Activated T-cell treated with anti-CD3 and anti-CD28 coated beads, Interleukin-2, amount 50 U/mL, for 72 hours (primary cell): ENCODE measurements at places on chromosomes 13 and 19. TPM values are rescaled to one million over a fixed set of nuclear protein-coding genes. Genes with fewer than 3 reads are reported as not detected.

DNA sequence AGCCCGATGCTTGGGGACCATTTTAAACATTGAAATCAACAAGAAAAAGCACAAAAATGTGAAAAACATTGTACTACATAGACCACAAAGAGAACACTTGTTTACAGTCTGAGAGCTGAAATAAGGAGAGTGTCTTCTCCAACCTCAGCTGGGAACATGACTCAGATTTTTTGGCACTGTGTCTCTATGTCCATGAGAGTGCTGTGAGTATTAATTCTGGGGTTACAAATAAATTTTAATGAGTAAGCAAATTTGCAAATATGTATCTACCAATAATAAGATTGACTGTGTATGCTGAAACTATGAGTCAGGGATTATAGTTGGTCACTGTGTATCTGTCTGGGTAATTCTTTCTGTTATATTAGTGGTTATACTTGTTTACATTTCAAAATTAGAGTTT lies 174.0 kb downstream of the DCT start:
- DNase-seq: no peak

SMIM44 gene
- total RNA-seq: not detected

CCDC70 gene
- total RNA-seq: not detected

DNA sequence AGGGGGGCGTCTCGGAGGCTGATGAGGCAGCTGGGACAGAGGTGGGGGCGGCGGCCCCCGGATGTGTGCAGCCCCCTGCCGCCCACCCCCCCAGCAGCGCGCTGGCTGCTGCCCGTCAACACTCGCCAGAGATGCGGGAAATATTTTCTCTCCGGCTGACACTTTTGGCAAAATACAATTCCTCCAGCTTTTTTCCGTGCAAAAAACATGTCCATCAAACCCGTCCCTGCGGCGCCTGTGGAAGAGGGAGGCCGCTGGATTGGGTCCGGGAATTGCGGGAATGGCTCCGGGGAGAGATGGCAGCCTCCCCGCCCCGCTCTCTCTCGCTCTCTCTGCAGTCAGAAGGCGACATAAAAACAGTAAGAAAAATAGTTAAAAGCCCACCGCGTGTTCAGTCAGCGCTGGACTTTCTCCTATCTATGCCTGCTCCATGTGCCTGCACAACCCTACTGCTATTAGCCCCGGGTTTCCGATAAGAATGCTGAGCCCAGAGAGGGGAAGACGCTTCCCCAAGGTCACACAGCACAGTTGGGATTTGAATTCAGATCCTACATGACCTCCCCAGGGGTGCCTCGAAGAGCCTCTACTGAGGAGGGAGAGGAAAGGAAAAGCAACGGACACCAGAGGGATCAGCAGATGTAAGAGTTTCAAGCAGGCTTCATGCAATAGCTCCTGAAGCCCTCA lies 23.2 kb downstream of the ZNRF4 start:
- DNase-seq: no peak

IFNL1 gene
- total RNA-seq: 1.7 TPM

- no peak for DNase-seq
Measured at GRCh38 chr19:16204005-16204294, 6.2 kb downstream of the AP1M1 start.

GRCh38 chr19:48495396-48495795 lies 16.2 kb downstream of the LMTK3 start:
- no peak for DNase-seq

GRCh38 chr19:43643326-43643725 lies 3.7 kb upstream of the CADM4 start:
- no peak for DNase-seq

GRCh38 chr19:10291554-10292205 lies 1.9 kb downstream of the ICAM5 start:
- no peak for DNase-seq

DNA sequence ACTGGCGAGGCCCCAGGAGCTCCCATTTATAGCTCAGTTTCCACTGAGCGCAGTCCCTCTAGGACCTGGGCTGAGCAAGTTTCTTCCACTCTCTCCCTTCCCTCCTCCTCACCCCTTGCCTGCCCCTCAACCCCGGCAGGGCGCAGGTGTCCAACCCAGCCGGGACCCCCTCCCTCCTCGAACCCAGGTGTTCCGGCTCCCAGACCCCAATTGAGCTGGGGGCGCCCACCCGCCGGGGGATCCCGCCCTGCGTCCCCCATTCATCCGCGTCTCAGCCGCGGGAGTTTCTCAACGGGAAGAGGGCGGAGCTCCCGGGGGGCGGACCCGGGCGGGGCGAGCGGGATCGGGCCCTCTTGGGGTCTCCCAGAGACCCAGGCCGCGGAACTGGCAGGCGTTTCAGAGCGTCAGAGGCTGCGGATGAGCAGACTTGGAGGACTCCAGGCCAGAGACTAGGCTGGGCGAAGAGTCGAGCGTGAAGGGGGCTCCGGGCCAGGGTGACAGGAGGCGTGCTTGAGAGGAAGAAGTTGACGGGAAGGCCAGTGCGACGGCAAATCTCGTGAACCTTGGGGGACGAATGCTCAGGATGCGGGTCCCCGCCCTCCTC lies at the start of gene KIRREL2:
KIRREL2 (plus strand) TSS at position 366 of the 604 bp plus-strand sequence; CDS start at position 575, 209 bp downstream.
- DNase-seq: peak; percentile 62

DNA sequence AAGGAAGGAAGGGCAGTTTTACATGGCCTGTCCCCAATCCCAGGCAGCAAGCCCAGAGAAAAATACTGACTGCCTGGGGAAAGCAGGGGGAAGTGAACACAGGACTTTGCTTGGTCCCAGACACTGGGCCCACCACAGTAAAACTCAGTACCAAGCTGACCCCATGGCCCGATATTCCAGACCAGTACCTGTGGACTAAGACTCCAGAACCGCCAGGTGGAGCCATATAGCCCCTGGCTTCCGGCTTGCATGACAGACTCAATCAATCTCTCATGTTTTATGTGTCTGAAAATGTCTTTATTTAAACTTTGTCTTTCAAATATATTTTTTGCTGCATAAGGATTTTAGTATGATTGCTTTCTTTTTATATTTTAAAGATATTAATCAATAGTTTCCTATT lies 767.9 kb upstream of the SLITRK6 start:
- no peak for DNase-seq

FXYD1 gene
- total RNA-seq: 2.0 TPM

DNA sequence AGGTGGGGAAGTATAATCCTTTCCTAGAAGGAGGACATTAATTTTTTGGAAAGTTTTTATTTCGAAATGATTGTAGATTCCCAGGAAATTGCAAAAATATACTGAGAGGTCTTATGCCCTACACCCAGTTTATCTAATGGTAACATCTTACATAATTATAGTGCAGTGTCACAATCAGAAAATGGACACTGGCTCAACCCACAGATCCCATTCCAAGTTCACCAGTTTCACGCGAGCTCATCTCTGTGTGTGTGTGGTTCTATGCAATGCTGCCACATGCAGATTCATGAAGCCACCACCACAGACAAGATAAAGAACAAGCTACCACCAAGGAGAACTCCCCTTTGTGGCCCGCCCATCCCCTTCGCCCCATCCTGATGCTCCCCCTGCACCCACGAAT lies 24.4 kb downstream of the IL17D start:
- no peak for DNase-seq

DNA sequence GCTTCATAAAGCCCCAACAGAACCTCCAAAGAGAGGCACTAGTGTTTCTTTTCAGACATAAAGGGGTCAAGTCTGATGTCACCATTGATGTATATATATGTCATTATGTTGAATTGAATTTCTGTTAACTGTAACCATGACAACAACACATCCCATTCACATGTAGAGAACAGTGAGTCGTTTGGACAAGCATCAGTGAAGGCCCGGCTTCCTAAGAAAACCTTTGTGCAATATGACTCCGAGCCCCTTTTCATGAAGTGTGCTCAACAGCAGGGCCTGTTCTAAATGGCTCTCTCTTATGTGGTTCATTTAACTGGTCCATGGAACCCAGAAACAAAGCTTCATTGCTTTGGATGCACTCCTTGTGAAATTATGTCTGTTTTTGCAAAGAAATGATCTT lies 67.2 kb upstream of the UBL3 start:
- DNase-seq: no peak

DNA sequence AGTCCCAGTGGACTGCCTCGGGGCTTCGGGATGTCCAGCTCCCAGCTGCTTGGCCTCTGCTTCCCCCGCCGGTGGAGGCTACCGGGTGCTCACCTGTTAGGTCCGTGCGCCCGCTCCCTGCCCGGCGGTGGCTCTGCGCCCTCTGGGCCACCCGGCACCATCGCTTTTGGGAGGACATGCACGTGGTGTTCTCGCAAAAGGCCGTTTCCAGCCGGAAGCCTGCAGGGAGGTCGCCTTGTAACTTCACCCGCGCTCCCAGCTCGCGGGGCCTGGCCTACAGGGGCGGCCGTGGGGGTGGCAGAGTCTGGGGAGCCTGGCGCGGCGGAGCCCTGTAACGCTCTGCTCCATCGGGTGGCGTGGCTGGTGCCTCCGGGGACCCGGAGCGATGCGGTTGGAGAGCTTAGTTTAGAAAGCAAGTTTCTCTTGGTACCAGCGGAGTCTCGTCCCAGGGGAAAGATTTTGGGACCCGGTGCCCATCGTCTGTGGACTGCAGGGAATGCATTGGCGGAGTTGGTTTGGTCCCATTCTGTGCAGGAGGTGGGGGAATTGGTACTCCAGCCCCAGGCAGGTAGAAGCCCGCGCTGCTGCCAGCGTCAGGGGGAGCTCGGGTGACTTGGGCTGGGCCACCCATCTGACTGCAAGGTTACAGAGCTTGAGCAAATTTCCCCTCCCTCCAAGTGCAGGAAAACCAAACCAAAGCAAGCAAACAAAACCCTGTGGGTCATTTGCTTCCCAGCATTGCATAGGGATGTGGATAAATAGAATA lies 673 bp downstream of the SPATA13 start:
- DNase-seq: peak; percentile 60

DNA sequence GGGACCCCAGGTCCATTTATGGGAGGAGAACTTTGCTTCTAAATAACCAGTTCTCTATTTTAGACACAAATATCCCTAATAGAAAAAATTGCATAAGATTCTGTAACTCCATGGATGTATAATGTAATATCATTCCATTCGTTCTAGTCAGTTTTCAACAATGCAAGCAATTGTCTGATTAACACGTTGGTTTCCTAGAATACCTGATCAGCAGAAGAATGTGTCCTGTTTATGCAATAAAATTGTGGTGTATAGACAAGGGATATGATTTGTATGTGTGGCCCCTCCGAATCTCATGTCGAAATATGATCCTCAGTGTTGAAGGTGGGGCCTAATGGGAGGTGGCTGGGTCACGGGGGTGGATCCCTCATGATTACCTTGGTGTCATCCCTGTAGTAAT lies 62.1 kb downstream of the RUBCNL start:
- no peak for DNase-seq

- DNase-seq: peak; percentile 8
Measured at GRCh38 chr13:110471833-110472162, 89.7 kb downstream of the RAB20 start.

DHPS gene
- 150 TPM for total RNA-seq

GRCh38 chr19:14418856-14419105 lies 360 bp downstream of the DDX39A start:
- peak; percentile 89 for DNase-seq

- DNase-seq: no peak
Measured at GRCh38 chr13:109789262-109789661, 2.9 kb upstream of the IRS2 start.

ALKBH7 gene
- total RNA-seq: 65.2 TPM

- DNase-seq: no peak
Measured at GRCh38 chr19:47614559-47614958, 5.6 kb downstream of the BICRA start.

ZNF568 gene
- total RNA-seq: 17.9 TPM

C19orf85 gene
- total RNA-seq: not detected

LILRB3 gene
- total RNA-seq: 1.2 TPM

DNA sequence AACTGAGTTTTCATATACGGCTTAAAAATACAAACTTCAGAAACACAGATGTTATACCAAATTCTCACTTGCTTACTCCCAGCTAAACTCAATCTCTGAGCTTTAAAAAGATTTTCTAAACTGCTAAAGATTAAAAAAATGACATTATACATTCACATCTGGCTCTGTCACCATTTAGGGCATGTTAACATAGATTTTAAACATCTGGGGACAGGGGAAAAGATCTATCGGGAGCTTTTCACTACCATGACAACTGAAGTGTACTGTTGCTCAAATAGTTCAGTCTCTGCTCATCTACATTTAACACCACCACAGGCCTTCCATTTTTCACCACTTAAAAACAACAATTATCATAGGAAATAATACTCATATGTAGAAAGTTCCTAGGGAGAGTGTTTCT lies 190.8 kb downstream of the ENOX1 start:
- no peak for DNase-seq

DNA sequence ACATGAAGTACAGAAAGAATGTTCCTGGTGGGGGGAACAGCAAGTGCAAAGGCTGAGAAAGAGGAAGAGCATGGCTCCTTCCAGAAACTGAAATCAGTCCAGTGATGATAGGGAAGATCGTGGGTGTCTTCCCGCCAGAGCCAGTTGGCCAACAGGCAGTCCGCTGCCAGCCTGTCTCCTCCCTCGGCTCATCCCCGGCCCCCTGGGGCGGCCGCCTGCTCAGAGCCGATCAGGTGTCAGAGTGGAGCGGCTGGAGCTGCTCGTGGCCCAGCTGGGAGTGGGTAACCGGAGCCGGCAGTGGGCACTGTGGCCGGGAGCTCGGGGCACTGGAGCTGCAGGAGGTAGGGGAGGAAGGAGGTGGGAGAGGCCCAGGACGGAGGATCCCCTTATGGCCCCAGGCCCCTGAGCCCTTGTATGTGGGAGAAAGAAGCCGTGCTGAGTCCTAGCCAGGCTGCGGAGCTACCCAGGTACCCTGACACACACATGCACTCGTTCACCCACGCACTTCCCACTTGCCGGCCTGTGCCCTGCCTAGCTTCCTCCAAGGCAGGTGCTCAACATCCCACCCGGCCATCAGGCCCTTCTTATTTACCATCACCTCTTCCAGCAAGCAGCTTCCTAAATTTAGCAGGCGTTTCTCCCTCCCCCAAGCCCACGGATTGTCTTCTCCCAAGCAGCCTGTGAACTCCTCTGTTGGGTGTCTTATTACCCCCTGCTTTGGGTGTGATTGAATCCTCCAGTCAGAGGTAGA lies 1.7 kb downstream of the ANKRD24 start:
- DNase-seq: no peak

GDF15 gene
- total RNA-seq: 0.60 TPM

DNA sequence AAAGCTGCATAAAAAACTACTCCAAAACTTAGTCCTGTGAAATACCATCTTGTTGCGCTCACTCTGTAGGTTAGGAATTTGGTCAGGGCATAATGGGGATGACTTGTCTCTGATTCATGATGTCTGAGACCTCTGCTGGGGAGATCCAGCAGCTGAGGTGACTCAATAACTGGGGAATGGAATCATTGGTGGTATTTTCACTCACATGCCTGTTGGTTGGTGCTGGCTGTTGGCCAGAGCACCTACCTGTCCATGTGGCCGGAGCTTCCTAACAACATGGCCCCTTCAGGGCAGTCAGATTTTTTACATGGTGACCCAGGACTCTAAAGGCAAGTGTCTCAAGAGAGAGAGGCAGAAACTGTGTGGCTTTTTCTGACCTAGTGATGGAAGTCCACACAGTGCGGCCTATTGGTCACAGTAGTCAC lies 7.4 kb upstream of the ESD start:
- no peak for DNase-seq

LILRA1 gene
- total RNA-seq: not detected

- DNase-seq: no peak
Measured at GRCh38 chr13:76245920-76246319, 609.8 kb downstream of the LMO7 start.

GRCh38 chr19:45404557-45405434 lies at the start of gene PPP1R13L:
PPP1R13L (minus strand) TSS chr19:45405069; CDS start chr19:45398318, 6,751 bp downstream.
- peak; percentile 69 for DNase-seq

GRCh38 chr19:52270266-52270885 lies 989 bp downstream of the ZNF766 start:
- no peak for DNase-seq
